ENCODE measurements at places on chromosomes 1 and 21.

- DNase-seq, result no peak
Measured at GRCh38 chr1:226443439-226443838, 35.5 kb upstream of the PARP1 start.

DNA sequence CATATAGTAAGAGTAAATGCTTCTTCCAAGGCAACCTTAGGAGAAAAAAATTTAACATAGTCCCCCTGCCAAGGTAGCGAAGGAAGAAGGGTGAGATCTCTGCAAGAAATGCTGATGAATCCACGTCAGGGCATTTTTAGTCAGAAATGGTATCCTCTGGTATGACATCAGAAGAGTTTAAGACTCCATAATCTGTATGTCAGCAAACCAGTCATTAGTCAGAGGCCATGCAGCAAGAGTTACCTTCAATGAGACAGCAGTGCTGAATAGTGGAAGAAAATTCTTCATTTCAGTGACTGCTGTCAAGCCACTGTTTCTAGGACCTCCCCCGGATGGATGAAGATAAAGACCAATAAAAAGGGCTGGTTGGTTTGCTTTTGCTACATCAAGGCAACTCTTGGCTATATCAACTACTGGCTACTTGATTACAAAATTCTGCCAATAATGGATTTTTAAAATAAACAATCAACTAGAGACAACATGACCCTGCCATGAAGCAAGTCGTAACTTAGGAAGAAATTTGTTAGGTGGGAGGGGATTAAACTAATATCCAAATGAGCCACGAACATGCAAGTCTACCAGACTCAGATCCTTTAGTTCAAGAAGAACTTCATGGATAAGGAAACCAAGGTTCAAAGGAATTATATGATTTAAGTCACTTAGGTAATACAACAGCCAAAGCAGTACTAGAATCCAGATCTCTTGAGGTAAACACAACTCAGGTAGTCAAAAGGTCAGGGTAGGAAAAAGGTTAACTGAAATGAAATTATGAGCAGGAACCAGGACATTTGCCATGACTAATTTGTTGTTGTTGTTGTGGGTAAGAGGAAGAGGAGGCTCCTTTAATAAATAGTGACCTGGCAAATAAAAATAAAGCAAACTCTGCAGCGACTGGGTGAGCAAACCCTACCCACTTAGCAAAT, 25.6 kb upstream of the GUCA2A start:
- no peak for DNase-seq

DNA sequence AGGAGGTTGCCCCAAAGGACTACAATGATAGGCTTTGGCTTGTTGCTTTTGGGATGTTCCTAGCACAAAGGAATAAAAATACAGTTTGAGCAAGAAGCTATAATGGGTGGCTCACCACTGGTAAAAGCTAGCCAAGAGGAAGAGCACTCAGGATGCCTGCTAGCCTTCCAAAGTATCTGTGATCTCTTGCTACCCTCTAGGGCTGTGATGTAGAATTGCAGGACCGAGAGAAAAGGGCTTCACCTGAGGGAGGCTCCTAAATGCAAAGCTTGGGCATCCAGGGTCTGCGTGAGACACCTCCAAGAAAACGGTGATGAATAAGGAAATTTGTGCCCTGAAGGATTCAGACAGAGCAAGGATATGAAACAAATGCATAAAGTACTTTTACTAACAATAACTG, 17.7 kb downstream of the IVL start:
- no peak for DNase-seq

- no peak for DNase-seq
Measured at GRCh38 chr1:219128957-219129356, 44.7 kb upstream of the LYPLAL1 start.

- DNase-seq, result no peak
Measured at GRCh38 chr1:43779266-43779665, 71.9 kb downstream of the ST3GAL3 start.

- DNase-seq, result no peak
Measured at GRCh38 chr1:50972766-50973165, 2.7 kb downstream of the CDKN2C start.

- DNase-seq, result no peak
Measured at GRCh38 chr1:172874950-172875349, 175.8 kb downstream of the TNFSF18 start.

- DNase-seq, result no peak
Measured at GRCh38 chr21:45586289-45586858, 44.1 kb upstream of the SLC19A1 start.

- no peak for DNase-seq
Measured at GRCh38 chr1:221756830-221757551, 15.1 kb upstream of the DUSP10 start.

- no peak for DNase-seq
Measured at GRCh38 chr1:114651893-114652292, 18.0 kb downstream of the DENND2C start.

DNA sequence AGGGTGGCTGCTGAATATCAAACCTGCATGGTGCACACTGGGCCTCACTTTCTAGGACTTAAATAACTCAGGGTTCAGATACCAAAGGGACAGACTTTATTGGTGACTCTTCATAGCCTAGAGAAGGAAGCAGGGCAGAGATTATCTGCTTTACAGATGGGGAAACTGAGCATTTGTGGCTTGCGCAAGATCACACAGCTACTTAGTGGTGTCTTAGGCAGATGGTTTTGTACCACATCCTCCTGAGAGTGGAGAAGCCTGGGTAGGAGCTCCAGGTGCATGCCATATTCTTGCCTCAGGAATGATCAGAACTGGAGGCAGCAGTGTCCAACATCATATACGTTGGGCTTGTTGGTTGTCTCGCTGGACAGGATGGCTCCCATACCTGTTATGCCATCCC, 6.8 kb upstream of the DPH2 start:
- no peak for DNase-seq

GRCh38 chr1:83815330-83815729, 183.6 kb downstream of the TTLL7 start:
- no peak for DNase-seq

DNA sequence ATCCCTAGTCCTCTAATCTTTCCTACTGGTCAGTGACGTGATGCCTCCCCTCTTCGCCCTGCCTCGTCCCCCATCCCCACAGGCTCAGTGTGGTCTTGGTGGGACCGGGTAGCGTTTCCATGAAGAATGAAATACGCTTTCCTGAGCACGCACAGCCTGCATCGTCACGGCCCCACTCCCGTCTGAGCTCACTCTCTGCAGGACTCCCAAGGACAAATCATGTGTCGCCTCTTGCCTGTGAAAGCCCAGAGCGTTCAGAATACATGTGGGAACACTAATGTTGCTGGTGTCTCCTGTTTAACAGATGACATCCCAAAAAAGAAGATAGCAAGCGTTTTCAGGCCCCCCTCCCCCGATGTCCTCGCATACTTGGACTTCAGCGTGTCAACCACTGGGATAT, 49.2 kb downstream of the S100B start:
- DNase-seq, result no peak

GRCh38 chr1:60911966-60912697, 170.2 kb upstream of the NFIA start:
- DNase-seq, result no peak

DNA sequence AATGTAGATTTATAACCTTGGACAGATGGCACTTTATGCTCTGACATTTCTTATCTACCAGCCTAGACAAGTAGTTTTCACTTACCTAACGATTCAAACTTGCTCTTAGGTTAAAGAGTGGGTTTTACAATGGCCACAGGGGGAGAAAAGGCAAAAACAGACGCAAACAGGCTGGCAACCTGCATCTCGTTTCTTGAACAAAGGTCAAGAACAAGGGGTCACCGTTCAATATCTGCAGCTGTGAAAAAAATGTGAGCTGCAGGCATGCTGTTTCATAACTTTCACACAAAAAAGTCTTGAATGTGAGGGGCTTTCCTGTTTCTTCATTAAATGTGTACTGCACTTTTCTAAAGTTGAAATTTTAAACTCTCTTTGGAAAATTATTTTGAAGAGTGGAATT, 49.4 kb downstream of the SYDE2 start:
- no peak for DNase-seq

DNA sequence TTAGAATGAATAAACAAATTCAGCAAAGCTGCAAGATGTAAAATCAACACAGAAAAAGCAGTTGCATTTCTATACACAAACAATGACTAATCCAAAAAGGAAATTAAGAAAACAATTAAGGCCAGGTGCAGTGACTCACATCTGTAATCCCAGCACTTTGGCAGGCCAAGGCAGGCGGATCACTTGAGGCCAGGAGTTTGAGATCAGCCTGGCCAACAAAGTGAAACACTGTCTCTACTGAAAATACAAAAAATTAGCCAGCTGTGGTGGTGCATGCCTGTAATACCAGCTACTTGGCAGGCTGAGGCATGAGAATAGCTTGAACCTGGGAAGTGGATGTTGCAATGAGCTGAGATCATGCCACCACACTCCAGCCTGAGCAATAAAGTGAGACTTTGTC, 22.3 kb downstream of the THEM4 start:
- no peak for DNase-seq

DNA sequence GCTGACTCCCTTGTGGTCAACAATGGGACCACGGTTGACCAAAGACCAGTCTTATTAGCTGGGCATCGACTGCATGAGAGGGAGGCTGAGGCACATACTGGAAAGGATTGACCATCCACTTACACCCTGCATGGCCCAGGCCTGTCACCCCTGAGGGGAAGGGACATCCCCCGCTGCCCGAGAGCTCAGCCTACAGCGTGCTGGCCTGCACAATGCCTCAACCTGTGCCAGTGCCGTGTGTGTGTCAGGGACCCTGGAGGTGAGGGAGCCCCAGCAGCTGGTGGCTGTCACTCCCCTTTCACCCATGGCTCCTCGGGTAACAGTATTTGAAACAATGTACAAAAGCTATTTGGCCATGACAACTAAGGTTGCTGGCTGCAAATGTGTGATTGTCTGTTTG, 67.3 kb downstream of the SLC35F3 start:
- DNase-seq, result no peak

GRCh38 chr1:36023098-36023769, 60.7 kb upstream of the TEKT2 start:
- DNase-seq, result no peak

DNA sequence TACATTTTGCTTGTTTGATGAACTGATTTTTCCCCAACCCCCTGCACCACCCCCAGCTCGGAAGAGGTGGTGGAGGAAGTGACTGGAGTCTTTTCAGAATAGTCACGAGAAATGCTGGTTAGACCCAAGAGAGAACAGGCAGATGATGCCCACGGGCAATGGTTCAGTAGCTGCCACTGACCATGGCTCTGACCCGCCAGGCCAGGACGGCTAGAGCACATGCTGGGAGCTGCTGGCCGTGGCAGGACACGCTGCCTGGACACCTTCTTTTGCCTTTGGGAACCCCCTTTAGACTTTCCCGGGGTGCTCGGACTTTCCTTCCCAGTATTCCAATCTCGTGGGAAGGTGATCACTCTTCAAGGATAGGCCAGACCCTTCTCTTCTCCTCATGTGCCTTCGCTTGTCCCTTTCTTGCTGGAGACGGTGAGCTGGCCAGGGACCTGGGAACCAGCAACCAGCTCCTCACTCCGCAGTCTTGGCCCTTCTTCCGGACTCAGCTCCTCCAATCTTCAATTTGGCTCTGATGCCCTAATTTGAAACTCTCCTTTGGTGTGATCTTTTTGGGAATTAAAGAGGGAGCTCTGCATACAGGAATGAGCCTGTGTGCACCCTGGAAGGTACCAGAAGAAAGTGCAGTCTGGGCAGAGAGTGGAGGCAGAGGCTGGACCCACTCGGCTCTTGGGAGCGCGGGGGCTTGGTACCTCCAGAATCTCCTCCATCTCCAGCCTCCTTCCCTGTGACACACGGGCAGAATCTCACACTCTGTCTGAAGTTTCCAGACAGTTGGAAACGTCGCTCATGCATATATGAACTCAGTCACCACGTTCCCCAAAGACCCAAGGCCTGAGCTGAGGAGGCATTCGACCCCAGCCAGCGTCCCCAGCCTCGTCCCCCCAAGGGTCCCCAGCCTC, 4.0 kb upstream of the PDE9A start:
- DNase-seq, result no peak

- no peak for DNase-seq
Measured at GRCh38 chr1:84795213-84795612, 97.8 kb downstream of the LPAR3 start.

- no peak for DNase-seq
Measured at GRCh38 chr1:60864722-60865121, 217.6 kb upstream of the NFIA start.

DNA sequence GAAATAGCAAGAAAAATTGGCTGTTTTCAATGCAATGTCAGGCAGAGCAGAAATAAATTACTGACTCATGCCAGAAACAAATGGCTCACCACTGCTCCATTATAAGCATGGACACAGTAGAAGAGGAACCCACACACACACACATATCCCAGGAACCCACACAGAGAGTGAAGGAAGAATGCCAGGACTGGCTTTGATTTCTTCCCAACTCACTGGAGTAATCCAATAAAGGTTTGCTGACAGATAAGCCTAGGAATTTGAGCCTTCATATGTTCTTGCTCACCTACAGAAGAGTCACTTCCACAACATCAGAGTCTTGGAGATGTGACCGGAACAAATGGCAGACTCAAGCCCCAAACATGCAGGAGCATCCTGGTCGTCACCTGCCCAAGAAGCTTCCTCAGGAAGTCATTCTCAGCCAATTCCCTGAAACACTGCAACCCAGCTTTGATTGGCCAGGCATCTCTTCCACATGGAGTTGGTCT, 2.2 kb downstream of the SH3BP5L start:
- DNase-seq, result no peak

Measured in stimulated activated CD8-positive, alpha-beta memory T cell treated with anti-CD3 and anti-CD28 coated beads, Interleukin-2, amount 100 ng/mL, for 48 hours (primary cell).